ENCODE measurements at places on chromosomes 7 and 10.

DNA sequence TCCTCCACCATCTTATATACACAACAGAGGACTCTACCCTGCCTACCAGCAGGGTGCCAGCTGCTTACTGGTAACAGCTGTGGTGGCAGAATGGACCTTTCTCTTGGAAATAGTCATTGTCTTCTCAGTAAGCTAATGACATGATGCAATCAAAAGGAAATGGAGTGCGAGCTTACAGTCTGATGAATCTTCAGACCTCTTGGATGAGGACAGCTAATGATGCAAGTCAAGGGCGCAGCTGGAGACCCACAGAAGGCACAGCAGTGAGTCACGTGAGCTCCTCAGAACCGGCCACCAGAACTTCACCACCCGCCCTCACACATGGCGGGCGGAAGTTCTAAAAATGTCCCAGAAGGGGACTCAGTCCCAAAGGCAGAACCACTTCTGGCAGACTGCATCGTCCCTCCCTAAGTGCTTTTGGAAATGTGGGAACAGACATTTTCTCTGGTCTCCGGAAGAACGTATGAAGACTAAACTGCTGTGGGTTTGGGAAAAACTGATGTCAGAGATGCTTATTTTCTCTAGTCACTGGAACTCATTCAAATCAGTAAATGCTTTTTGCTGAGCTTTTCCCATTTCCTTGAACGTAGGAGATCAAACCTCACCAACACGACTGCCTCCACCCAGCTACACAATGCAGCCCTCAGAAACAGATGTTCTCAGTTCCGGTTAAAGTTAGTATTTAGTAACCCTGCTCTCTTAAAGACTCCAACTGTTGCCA, 96.4 kb downstream of the FAS start:
- peak; percentile 98 for DNase-seq

GRCh38 chr7:28069807-28070206, 110.8 kb downstream of the JAZF1 start:
- DNase-seq: no peak

DNA sequence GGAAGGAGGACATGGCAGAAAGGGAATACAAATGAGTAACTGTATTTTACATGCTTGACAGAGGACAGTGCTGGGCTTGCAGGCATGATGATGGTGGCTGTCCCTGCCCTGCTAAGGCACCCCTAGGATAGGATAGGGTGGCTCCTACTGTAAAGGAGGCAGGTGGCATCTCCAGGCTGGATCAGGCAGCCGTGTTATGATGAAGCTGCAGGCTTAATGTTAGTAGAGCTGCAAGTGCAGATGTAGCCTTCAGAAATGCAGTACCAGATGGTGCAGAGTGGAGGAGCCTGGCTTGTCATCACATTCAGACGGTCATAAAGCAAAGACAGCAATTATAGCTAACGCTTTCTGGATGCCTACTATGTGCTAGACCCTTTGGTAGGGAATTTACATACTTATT, 287.9 kb upstream of the PODXL start:
- no peak for DNase-seq

DNA sequence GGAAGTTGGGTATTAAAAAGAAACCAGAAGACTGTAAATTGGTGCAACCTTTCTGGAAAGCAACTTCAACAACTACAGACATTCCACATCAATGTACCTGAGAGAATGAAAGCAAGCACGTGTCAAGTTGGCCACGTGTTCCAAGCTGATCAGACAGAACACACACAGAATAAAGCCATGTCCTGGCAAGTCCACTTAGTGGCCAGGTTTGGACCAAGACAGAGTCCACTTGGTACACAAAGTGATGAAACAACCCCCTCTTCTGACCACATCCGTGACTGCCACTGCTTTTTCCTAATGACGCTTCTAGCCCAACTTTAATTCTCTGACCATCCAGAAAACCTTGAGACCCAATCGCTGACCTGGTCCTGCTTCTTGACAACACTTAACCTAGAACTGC, 109.4 kb downstream of the ABLIM1 start:
- DNase-seq: peak; percentile 16

DNA sequence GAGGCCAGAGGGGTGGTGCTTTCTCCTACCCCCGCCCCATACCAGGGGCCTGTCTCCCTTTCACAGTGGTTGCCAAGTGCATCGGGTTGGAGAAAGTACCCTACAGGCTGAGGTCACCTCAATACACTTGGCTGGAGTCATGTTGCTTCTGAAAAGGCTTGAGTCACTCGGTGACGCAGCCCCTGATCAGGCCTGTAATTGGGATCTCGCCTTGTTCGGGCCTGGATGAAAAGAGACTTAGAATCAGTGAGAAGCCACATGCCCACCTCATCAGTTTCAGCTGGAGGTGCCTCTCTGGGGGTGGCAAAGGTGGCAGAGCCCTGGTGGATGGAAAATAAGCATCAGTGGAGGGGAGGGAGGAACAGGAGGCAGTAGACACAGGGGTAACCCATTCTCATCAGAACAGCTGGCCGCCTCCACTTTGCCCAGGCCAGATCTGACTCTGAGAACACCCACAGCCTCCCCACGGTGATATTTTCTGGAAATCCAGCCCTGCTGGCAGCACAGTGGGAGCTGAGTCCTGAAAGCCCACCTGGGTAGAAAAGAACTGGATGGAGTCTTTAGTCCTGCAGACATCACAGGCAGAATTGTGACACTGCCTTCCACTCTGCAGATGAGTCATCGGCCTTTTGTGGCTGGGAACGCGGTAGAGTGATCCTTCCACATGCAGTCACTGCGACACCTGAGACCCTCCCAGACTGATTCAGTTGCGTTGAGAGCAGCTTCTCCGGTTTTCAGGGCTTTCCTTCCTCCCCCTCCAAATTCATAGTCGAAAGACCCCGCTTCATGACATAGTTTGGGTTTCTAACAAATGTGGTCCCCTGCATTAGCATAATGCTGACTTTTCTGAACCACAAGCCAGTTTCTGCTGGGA, 108.0 kb downstream of the GRK5 start:
- DNase-seq: peak; percentile 67

- no peak for DNase-seq
Measured at GRCh38 chr10:70763567-70763966, 21.6 kb downstream of the TBATA start.

GRCh38 chr10:120369856-120370276, 87.2 kb upstream of the PLPP4 start:
- no peak for DNase-seq

DNA sequence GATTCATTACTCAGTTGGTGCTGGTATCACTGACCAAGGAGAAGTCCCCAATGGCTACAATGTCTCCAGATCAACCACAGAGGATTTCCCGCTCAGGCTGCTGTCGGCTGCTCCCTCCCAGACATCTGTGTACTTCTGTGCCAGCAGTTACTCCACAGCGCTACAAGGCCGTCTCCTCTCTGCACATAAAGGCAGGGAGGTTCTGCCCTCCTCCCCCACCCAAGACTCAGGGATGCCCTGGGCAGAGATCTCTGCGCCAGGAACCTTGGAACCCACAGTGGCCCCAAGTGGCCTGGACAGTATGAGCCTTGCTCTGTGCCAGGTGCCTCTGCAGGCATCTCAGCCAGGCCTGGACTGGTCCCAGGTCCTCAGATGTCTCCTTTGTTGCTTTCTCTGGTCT, 193.4 kb upstream of the PRSS58 start:
- DNase-seq: no peak

- DNase-seq: no peak
Measured at GRCh38 chr10:74035303-74035702, 37.4 kb downstream of the VCL start.

All from AG09309 (cell line).